ENCODE measurements at places on chromosomes 7 and 10.

DNA sequence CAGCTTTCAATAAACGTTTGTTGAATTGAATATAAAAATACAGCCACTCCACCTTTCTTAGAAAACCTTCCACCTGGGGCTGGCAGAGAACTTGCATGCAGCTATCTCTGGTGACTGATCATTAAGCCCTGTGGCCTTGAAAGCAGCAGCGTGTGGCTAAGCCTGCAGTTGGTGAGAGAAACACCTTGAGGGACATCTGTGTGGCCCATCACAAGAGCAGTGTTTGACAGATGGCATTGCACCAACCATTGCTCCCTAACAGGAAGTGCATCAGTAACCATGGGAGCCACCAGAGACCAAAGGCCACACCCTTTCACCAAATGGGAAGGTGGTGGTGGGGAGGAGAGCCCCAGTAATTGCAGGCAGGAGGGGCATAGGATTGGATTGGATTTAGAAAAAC, 22.4 kb downstream of the RHOBTB1 start:
- no peak for DNase-seq

- no peak for DNase-seq
Observed at GRCh38 chr7:53771701-53772100, 736.3 kb downstream of the POM121L12 start.

DNA sequence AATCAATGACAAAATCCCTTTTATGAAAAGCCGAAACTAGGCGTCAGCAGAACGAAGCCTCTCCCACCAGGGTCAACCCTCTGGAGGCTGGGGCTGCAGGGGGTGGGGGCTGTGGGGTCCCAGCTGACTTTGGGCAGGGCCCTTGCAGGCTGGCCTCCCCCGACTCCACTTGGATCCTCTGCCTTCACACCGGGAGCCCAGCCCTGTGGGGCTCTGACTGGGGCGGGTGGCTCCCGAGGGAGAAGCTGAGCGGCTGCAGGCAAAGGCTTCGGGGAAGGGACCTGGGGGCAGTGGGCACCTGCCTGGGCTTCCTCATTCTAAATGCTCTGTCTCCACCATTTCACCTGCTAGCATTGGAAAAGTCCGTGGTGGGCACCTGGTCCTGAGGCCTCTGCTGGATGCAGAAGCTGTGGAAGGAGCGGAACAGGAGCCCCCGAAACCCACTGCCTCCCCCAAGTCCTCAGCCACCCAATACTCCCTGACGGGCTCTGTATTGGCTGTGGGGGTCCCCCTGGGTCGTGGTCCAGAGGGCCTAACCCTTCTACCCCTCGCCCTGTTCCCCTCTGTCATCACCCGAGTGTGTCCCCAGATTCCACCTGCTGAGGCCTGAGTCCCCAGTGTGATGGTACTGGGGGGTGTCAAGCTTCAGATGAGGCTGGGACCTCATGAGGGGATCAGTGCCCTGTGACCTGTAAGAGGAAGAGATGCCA, 108.6 kb downstream of the DNAJB6 start:
- no peak for DNase-seq

DNA sequence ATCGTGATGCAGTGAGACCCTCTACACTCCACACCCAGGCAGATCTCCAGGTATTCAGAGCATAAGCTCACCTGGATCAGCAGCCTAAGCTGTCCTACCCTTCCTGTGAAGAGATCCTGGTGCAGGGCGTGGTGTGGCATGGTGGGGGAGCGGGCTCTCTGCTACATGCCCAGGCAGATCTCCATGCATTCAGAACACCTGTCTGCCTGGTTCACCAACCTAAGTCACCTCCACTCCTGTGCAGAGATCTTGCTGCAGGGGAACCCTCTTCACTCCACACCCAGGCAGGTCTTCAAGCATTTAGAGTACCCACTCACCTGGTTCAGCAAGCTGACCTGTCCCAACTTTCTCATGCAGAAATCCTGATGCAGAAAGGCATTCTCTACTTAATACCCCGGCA, 394.4 kb upstream of the SEMA3A start:
- no peak for DNase-seq

GRCh38 chr7:158027646-158028045, 560.0 kb downstream of the PTPRN2 start:
- DNase-seq = no peak

GRCh38 chr10:125533866-125534265, 149.1 kb downstream of the TEX36 start:
- DNase-seq = no peak

DNA sequence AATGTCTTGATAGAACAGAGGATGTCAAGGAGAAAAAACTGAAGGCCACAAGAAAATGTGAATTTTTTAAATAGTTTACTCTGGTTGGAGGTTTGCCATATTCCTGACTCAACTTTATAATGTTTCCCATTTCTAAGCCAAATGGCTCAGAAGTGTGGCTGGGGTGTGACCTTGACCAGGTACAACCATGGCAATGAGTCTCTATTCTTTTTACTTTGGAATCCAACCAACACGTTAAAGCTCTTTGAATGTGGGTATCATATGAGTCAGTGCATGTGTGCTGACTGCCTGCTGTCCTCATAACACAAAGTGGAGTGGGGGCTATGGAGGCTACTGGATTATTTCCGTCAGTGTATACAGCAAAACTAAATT, 33.5 kb upstream of the DLD start:
- no peak for DNase-seq

- no peak for DNase-seq
Observed at GRCh38 chr10:68333058-68333395, 299 bp upstream of the PBLD start.

- DNase-seq = peak; percentile 75
Observed at GRCh38 chr10:12241810-12242529, 46.0 kb downstream of the CDC123 start.

GRCh38 chr7:151380199-151381097, 29.4 kb downstream of the WDR86 start:
- DNase-seq = no peak

- no peak for DNase-seq
Observed at GRCh38 chr10:126907423-126907970, 2.3 kb downstream of the DOCK1 start.

DNA sequence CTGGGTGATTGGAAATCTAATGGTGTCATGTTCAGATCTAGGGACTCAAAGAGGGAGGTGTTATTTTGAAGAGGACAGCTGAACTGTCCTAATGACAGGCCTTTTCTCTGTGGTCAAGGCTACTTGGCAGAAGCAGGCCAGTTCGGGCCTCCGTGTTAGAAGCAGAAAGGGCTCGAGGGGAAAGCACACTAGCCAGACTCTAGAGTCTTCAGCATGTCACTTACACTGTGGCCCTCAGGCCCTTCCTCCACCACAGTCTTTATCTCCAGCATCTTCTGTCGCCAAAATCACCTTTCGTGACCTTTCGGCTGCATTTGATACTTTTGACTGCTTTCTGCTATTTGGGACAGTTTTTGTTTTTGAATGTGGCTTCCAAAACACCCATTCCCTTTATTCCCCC, 123.3 kb downstream of the CNNM2 start:
- no peak for DNase-seq

GRCh38 chr10:31949266-31949665, 20.6 kb upstream of the ARHGAP12 start:
- no peak for DNase-seq

DNA sequence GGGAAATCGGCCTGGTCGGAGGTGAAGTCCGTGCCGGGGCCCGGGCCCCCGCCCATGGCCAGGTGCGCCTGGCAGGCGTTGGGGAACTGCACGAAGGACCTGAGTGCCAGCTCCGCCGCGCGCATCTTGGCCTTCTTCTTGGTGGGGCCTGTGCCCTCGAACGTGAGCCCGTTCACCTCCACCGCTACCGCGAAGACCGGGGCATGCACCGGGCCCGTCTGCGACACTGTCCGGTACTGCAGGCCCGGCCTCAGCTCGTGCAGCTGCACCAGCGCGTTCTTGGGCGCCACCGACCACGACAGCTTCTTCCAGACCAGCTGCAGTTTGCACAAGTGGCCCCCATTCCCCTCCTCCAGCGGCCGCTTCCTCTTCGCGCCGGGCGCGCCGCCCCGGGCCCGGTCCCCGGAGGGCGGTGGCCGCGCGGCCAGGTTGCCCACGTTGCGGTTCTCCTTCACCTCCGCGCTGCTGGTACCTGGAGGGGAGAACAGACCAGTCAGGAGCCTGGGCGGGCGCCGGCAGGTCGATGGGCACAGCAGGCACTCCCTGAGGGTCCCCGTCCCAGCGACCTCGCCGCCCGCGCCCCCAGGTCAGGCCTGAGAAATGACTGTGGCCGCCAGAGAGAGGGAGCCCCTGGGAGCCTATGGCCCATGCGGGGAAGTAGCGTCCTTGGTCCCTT, 307.4 kb downstream of the WDR37 start:
- no peak for DNase-seq

DNA sequence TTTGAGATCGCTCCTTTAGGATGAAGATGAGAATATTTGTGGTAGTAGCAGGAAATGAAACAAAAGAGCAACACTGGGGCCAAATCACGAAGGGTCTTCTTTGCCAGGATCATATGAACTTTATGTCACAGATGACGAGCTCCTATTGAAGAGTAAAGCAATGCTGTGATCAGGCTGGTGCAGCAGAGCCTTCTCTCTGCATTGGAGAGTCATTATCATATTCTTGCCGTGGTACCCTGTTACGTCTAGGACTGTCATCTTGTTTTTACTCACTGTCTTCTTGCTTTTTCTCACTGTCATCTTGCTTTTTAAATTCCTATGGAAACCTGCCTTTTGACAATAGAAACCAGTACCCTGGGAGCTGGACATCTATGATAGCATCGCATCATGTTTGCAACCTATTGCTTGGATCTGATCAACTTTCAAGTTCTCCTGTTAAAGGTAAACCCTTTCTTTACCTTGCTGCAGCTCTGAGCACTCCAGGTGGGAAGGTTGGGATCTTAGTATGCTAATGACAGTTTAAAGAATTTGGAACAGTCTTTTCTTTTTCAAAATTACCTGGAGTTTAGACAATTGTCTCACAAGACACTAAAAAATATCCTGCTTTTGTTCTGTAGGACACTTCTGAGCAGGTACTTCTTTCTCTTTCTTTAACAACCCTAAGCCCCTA, 27.9 kb upstream of the CACNA2D1 start:
- no peak for DNase-seq

DNA sequence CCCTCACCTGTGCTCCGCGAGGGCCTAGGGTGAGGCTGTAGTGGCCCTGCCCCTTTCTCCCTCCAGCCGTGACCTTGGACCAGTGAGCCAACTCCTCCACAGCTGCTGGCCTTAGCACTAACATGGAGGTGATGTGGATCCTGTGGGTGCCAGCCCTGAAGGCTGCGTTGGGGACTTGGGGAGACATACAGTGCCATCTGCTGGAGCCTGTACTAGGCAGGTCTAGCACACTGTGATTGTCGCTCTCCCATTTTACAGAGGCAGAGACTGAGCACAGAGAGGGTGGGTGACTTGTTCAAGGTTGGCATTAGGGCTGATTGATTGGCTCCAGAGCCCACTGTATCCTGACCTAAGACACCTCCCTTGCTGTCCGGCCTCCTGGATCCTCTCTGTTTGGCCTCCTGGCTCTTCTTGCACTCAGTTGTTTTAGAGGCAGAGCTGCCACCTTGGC, 37.6 kb downstream of the PRF1 start:
- DNase-seq = no peak

DNA sequence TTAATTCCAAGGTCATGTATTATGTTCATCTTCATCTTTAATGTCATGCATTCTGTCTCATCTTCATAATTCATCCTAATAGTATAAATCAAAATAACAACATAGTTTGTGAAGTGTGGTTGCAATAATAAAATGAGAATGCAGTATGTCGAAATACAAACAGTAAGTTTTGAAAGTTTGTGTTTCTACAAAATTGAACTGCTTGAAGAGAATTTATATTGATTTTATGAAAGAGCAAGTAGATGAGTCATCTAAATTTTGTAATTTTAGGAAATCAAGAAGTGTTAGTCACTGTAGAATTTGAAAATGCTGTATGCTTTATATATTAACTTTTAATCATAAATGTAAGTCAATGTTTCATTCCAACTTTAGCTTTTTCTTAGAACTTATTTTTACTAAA, 190.5 kb upstream of the PPP1R3A start:
- no peak for DNase-seq

GRCh38 chr7:46606761-46607160, 685.7 kb upstream of the IGFBP3 start:
- no peak for DNase-seq

GRCh38 chr10:69097729-69098128, 9.8 kb downstream of the SRGN start:
- no peak for DNase-seq

DNA sequence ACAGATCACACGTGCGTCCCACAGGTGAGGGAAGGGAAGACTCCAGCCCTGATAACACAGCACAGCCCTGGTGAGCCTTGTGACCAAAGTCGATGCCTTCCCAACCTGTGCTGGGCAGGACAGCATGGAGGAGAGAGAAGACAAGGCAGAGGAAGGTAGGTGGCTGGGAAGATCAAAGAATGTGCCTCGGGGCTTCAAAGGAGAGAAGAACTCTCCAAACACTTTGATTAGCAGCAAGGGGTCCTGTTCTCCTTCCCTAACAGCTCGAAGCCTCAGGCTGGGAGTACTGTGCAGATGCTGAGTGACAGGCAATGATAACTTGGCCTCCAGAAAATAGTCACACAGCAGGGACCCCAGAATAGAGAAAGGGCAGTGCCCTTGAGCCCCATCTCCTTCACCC, 288.5 kb downstream of the TCERG1L start:
- DNase-seq = no peak

GRCh38 chr10:97428572-97428981, 2.6 kb downstream of the PGAM1 start:
- DNase-seq = peak; percentile 41

- no peak for DNase-seq
Observed at GRCh38 chr10:34758447-34758996, 56.6 kb downstream of the PARD3 start.

GRCh38 chr10:5871596-5871995, 18.1 kb downstream of the ANKRD16 start:
- no peak for DNase-seq

- no peak for DNase-seq
Observed at GRCh38 chr10:119233821-119234220, 26.4 kb downstream of the GRK5 start.

DNA sequence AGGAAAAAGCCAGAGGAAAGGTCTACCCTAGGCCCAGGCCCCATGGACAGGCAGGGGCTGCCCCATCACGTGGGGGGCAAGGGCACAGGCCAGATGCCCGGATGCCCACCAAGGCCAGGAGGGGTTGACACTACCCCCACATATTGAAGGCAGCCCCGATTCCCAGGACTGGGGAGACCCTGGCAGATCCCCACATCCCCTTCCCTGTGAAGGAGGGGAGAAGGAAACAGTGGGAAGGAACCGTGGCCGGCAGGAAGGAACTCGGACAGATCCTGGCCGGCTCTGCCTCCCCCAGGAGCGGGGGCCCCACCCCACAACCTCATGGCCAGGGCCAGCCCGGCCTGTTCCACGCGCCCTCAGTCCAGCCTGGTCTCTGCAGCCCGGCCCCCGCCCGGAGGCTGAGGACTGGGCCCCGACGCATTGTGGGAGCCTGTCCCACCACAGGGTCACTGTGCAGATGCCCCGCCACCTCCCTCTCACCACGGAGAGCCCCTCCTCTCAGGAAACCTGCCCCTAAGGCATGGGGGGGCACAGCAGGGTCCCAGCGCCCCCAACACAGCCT, 41.3 kb downstream of the PAPOLB start:
- DNase-seq = no peak

DNA sequence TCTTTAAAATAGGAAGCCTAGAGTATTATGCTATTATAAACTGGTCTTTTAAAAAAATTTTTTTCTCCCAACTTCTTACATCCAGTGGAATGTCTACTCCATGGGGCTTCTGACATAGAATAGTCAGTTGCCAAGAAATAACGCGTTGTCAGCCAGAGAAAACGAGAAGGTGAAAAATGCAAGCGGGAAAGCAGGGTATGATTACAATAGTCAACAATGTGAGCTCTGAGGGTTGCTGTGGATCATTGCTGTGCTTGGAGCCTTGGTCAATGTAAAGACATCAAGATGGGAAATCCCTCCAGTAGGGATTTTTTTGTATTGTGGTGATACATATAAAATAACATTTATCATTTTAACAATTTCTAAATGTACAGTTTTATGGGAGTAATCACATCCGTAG, 27.6 kb upstream of the PLPP4 start:
- DNase-seq = no peak
